ENCODE measurements at places on chromosomes 3 and 15. TPM values are rescaled to one million over a fixed set of nuclear protein-coding genes. Genes with fewer than 3 reads are reported as not detected.

COL6A6 gene
- total RNA-seq, result 0.83 TPM

DNA sequence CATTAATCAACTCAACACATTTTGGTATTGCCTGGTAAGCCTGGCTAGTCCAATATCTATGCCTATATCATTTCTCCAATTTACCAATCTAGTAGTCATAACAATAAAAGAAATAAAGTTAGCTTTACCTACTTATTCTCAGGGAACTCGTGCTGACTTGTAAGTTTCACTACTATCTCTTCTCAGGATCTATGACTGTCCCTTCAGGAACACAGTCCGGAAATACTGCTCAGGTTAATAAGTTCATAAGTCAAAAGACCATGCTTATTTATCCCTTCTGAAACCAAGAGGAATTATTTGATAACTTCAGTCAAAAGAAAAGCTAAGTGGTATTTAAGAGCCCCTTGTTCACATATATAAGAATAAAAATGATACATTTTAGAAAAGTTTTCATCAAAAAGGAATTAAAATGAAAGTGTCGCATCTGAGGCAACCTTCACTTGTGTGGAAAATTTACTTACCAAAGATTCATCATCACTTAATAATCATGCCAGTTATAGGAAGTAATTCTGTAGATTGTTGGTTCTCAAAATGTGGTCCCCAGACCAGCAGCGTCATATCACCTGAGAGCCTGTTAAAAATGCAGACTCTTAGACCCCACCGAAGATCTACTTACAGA, 15.5 kb upstream of the THRB start:
- peaks cover 7% of the 10 kb centered on the region for H3K4me1 ChIP-seq
- no peaks in the 10 kb centered on the region for H3K27me3 ChIP-seq
- H3K36me3 ChIP-seq, result no peaks in the 10 kb centered on the region

- no peaks in the 10 kb centered on the region for H3K36me3 ChIP-seq
- H3K4me3 ChIP-seq, result no peak overlapping the region
- no peaks in the 10 kb centered on the region for H3K27me3 ChIP-seq
These were observed 124.6 kb upstream of the ARHGEF3 start for GRCh38 chr3:56926243-56926946.

DNA sequence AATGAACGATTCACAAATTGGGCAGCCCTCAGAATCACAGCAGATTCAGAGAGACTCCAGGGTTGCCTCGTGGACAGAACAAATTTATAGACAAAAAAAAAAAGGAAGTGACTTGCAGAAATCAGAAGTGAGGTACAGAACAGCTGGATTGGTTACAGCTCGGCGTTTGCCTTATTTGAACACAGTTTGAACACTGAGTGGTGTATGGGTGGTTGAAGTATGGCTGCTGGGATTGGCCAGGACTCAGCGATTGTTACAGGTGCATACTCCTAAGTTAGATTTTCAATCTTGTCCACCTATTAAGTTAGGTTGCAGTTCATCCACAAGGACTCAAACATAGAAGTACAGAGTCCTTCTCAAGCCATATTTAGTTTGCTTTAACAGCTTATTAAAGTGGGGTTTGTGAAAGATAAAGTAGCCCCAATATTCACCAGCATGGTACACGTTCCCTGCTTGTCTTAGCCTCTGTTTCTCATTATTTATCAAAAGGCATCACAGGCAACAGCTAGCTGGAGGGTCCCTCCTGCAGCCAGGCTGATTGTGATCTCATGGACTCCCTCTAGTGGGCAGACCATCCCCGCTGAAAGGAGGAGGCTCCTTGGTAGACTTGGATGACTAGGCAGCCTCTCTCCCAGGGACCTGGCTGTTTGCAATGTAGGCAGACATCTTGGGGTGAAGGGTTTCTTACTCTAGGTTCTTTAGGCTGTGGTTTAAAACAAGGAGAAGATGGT, 17.6 kb upstream of the ALDH1L1 start:
- H3K4me1 ChIP-seq, result no peaks in the 10 kb centered on the region
- H3K27ac ChIP-seq, result no peak overlapping the region

DNA sequence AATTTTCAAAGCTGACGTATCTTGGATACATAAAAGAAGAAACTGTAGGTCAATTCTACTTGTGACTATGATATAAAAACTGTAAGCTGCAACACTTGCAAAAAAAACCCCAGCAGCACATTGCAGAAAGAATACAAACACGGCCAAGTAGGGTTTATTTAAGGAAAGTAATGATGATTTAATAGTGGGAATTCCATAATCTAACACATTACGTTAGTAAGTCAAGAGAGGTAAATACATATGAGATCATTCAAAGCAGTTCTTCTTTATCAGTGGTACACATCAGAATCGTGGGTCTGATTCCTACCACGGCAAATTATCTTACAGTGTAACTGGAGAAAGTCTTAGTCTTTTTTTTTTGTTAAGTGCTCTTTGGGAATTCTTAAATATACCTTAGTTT, 292.4 kb upstream of the WNT5A start:
- H3K27me3 ChIP-seq, result no peaks in the 10 kb centered on the region
- H3K4me1 ChIP-seq, result no peaks in the 10 kb centered on the region
- H3K36me3 ChIP-seq, result no peaks in the 10 kb centered on the region
- no peak overlapping the region for H3K27ac ChIP-seq

GRCh38 chr15:66966256-66966655, 99.1 kb upstream of the SMAD3 start:
- H3K36me3 ChIP-seq, result no peaks in the 10 kb centered on the region
- H3K27me3 ChIP-seq, result no peaks in the 10 kb centered on the region
- no peak for DNase-seq
- no peaks in the 10 kb centered on the region for H3K4me1 ChIP-seq
